NCI-H1105 (cell line): ENCODE measurements at places on chromosomes 3 and 15.

DNA sequence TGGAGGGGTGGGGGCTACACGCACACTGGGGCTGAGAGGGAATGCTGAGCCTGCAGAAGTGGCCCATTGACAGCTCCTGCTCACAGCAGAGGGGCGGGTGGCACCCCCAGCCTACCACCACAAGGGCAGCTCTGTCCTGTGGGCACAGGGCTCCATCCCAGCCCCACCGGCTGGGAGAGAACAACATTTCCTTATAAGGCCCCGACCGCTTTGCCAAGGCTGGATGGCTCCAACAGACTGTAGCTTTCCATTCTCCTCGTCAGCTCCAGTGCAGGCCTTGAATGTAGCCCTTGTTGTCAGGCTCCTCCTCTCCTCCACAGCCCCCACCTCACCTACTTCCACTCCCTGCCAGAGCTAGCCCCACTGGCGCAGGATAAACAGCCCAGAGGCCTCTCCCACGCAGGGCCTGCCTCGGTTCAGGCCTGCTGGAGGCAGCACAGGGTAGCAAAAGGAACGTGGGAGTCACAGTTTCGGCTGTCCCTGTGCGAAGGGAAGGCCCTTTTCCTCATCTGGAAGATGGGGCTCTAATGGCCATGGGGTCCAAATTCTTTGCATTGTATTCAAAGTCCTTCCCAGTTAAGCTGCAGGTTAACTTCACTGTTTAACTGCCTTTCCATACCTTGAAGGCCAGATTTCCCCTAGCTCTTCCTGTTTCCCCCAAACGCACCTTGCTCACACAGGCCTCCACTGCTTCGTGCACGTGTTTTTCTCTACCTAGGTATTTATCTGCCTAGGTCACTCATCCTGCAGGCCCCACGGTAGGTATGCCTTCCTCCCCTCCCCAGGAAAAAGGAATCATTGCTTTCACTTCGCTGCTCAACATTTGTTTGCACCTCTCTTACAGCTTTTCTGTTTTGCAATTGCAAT, 101.6 kb upstream of the LPP start:
- no peak for DNase-seq

DNA sequence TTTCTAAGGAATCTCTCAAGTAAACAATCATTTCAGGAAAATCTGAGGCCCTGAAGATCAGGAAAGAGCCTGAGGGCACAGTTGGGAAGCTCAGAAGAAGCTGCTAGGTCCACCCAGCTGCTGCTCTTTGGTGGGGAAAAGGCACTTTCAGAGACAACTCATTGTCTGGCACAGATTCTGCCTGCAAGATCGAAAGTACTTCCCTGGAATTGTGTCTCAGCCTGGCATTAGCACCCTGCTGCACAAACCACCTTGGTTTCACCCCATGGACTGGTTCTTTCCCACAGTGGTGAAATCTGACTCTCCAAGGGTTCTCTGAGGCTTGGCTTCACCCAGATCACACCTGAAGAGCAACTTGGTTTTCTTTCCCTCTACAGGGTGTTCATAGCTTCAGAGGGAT, 18.7 kb downstream of the THRB start:
- DNase-seq, result no peak

- DNase-seq, result no peak
Observed at GRCh38 chr15:31013863-31014607, 22.6 kb upstream of the MTMR10 start.

GRCh38 chr15:92619145-92620101, 36.2 kb downstream of the FAM174B start:
- no peak for DNase-seq

- DNase-seq, result no peak
Observed at GRCh38 chr3:17740721-17741141, 1.7 kb downstream of the TBC1D5 start.

GRCh38 chr3:88132894-88133293, 16.9 kb upstream of the C3orf38 start:
- DNase-seq, result no peak

DNA sequence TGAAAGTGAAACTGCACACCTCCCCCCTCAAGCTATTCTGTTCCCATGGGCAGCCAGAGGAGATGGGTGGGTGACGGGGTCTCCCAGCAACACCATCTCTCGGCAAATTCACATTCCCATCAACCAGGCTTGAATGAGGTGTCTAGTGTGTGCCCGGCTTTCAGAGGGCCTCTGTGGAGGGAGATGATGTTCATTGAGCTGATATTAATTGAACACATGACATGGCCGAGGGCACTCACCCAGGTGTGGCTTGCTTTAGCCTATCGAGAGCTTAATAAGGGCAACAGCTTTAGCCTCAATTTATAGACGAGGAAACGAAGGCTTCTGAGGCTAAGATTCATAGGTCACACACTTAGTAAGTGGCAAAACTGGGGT, 288.0 kb downstream of the UACA start:
- no peak for DNase-seq

GRCh38 chr3:170476291-170476690, 57.6 kb downstream of the CLDN11 start:
- no peak for DNase-seq
